ENCODE measurements at places on chromosomes 16 and 17. TPM values are rescaled to one million over a fixed set of nuclear protein-coding genes. Genes with fewer than 3 reads are reported as not detected.

Gene PIRT
- not detected for total RNA-seq

Gene DNAH17
- 0.54 TPM for total RNA-seq

Gene HP
- total RNA-seq, result not detected

DNA sequence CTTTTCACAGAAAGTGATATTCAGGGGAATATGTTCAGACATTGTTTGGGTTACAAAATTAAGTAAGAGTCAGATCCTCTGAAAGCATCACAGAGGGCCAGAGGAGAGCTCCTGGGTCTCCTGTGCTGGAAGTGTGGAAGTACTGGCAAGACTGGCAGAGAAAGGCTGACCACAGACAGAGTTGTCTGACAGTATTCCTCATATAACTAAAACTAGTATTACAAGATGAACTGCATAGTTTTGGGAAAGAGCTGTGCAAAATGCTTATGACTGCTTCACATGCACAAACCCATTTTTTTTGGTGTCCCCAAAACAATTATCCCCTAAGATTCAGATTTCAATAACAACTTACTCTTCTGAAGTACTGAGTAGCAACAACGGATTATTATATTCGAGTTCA is 35.2 kb downstream of the N4BP1 start:
- DNase-seq, result no peak

DNA sequence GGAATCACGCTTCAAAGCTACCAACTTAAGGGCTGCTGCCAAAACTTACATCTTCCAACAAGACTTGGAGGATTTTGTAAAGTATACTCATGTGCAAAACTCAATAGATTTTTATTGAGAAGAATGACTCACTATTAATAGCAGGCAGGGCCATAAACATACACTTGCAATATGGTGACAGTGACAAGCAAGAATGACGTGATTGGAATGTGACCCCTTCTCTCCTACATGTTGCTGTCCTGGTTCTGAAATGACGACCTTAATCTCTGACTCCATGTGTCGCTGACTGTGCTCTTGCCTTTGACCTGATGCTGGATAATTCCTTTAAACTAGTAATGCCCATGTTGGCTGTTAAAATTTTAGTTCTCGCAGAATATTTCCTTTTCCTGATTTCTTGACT is 174.5 kb downstream of the PARN start:
- DNase-seq, result no peak

GRCh38 chr17:41396996-41397660 is at the start of gene KRT31:
Gene KRT31 (minus strand): TSS chr17:41397608. CDS start chr17:41397539, 69 bp downstream.
- no peak for DNase-seq

- DNase-seq, result no peak
These were observed 278.4 kb upstream of the IRX5 start for GRCh38 chr16:54652201-54652770.
